ENCODE measurements at places on chromosomes 3 and 15.

- no peak for DNase-seq
Observed at GRCh38 chr3:141659821-141660613, 78.1 kb upstream of the RNF7 start.

- DNase-seq: no peak
Observed at GRCh38 chr15:93066834-93067648, 22.0 kb downstream of the RGMA start.

DNA sequence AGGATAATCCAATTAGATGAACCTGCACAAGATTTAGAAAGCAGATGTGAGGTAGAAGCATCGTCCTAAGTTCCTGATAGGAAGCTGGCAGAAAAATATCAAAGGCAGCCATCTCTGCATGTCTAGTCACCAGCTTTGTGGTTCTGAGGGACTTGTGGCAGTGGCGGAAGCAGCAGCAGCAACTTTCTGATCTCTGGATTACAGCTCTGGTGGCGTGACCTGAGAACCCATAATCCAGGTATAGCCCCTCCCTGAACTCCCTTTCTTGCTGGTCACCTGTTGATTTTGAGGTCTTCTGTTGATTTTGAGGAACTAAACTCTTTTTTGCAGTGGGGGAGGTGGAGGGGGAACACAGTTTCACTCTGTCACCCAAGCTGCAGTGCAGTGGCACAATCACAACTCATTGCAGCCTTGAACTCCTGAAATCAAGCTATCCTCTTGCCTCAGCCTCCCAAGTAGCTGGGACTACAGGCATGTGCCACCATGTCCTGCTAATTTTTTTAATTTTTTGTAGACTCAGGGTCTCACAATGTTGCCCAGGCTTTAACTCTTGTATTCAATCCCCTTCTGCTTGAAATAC, 7.9 kb downstream of the FSIP1 start:
- DNase-seq: peak; percentile 26

- DNase-seq: no peak
Observed at GRCh38 chr15:96392380-96393208, 62.1 kb downstream of the NR2F2 start.

- DNase-seq: no peak
Observed at GRCh38 chr3:12886106-12886679, 44.8 kb upstream of the RPL32 start.

DNA sequence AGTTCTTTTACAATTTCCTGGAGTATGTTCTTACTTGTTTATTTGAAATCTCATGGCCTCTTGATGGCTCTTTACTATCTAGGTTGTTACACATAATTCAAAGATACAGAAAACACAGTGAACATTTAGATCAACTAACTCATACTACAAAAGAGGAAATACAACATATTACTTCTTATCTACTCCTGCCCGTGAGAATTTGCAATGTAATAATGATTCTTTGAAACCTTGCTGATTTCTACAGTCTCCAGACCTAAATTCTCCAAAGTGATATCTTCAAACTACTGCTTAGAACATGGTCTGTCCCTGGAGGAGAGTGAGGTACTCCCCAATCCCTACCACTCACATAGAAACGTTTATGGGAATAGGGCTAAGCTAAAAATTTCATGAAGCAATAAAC, 29.9 kb upstream of the GOLGA8B start:
- no peak for DNase-seq

GRCh38 chr3:143078883-143079282, 40.7 kb upstream of the CHST2 start:
- DNase-seq: no peak

DNA sequence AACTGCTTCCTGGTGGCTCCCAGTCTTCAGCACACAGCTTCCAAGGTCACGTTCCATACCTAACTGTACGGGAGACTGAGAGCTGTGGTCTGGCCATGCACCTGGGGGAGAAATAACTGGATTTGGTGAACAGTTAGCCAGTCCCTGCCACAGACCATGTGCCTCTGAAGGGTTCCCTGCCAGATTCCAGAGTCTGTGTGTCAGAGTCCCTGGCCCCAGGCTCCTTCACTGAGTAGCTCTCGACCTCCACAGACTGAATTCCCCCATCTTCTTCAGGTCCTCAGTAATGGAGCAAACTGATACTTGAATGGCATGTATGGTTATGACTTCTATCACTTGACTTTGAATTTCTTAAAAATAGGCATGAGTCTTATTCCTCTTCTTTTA, 17.5 kb downstream of the MKRN2OS start:
- DNase-seq: no peak

DNA sequence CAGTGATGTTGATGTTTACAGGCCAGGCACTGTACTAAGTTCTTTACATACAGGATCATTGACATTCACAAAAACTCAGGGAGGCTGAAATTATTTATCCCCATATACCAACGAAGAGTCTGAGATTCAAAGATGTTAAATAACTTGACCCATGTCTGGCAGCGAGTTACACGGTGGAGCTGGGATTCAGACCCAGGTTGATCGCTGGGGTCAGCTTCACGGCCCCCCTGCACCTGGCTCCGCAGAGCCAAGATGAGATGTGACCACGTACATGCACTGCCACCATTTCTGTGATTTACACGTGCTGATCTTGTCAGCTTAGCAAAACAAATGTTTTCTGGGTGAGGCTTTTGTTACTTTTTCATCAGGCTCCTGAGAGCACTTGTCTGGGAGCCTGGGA, 109.8 kb downstream of the EEFSEC start:
- no peak for DNase-seq

DNA sequence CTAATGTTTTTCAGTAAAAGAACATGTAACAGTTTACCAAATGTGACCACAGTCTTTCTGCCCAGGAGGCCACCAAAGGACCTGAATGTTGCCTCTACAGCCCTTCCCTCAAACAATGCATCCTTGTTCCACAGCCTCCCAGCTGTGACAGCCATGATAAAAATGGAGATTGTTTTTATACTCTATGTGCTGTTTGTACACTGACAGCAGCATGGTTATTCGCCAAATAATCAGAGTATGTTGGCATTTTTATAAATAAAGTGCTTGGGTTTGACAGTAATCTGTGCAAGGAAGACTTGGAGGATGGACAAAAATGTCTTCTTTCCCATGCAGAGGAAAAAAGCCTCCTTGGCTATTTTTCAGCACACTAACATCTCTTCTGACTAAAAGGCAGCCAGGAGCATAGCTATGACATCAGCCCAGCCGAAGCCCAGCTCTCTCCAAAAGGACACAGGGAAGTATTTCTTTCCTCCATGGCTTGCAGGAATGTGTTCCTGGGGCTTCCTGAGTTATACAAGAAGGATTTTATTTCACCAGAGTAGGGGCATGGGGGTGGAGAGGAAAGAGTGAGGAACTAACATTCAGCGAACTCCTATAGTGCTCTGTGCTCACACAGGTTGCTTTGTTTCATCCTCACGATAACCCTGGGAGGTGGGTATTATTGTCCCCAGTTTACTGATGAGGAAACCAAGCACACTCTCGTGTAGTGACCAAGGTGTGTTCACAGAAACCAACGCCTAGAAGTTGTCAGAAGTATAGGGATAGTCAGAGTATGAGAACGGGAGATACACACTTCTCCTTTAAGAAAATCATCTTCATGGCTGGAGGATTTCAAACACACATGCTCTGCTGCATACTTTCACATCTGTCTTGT, 339.7 kb downstream of the MECOM start:
- DNase-seq: no peak

DNA sequence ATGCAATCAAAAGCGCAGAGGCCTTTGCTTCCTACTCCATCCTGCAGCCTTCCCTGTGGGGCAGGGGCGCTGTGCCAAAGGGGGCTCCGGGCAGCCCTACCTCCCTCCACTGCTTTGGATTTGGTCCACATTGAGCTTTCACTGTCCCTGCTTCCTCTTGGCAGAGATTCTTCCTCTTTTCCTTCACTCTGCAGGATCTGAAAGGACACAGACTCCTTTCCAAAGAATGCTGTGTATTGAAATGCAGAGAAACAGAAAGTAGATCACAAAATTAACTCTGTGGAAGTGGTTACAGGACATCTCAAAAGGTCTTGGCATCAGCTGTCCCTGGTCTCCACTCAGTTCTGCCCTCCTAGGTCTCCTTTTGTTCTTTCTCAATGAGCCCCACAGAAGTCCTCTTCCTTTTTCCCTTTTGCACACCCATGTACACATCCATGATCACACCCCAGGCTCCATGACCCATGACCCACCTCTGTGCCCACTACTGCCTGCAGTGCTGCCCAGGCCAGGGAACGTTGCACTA, 64.1 kb downstream of the CCR1 start:
- no peak for DNase-seq

DNA sequence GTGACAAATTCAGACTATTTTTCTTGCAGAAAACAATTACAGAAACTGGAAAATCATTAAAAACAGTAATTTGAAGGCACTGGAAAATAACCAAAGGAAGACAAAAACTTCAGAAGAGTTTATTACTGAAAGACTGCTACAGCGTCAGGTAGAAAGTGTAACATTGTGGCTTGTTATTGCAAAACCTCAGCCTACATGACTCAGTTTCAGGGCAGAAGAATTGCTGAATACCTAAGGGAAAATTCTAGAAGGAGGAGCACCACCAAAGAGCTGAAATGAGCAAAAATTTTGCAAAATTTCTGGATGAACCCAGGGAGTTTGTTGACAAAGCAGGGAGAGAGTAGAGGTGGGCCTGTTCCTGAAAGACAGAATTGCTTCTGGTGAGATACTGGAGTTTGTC, 219.6 kb downstream of the C3orf38 start:
- no peak for DNase-seq

- no peak for DNase-seq
Observed at GRCh38 chr15:60387321-60387720, 10.5 kb downstream of the ANXA2 start.

DNA sequence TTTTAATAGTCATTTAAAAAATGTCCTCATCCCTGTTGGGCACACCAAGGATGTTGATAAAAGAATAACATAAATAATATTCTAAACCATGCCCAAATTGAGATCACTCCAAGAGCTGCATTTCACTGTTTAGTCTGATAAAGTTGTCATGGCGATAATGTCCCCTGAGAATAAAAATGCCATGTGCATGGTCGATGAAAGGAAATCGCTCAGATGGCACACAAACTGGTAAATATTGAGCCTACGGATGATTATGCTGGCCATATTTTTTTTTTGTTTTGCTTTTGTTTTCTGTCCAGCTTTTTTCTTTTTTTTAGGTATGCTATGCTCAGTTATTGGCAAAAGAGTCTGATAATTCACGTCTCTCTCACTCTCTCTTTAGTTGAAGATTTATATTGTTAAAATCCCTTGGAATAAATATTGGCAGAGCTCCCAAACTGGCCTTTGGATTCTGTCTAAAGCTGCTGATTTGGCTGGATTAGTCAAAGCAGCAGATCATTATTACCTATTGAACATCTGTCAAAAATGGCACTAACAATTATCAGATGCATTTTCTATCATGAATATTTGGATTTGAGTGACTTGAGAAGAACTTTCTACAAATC, 643.8 kb downstream of the SQOR start:
- DNase-seq: no peak

- DNase-seq: no peak
Observed at GRCh38 chr15:20357481-20358065, 184.0 kb downstream of the GOLGA6L6 start.

GRCh38 chr3:8882171-8882593, 81.1 kb downstream of the RAD18 start:
- no peak for DNase-seq
